ENCODE measurements at places on chromosomes 2 and 18. TPM values are rescaled to one million over a fixed set of nuclear protein-coding genes. Genes with fewer than 3 reads are reported as not detected.

GRHL1 gene
- total RNA-seq: 0.48 TPM

PROKR1 gene
- total RNA-seq: not detected

CD8B2 gene
- 0.08 TPM for total RNA-seq

ZSWIM2 gene
- not detected for total RNA-seq

AQP12B gene
- not detected for total RNA-seq

SOX11 gene
- total RNA-seq: not detected

CYRIA gene
- 0.48 TPM for total RNA-seq

SP5 gene
- not detected for total RNA-seq

PLGLB2 gene
- 3.7 TPM for total RNA-seq

Data from activated naive CD4-positive, alpha-beta T cell treated with anti-CD3 and anti-CD28 coated beads, Interleukin-2, amount 10 ng/mL, durations not matched to agents 5 hours and 36 hours (primary cell).